ENCODE measurements at places on chromosomes 13 and 19.

- DNase-seq = no peak
Observed at GRCh38 chr13:26133286-26133685, 81.5 kb upstream of the SHISA2 start.

DNA sequence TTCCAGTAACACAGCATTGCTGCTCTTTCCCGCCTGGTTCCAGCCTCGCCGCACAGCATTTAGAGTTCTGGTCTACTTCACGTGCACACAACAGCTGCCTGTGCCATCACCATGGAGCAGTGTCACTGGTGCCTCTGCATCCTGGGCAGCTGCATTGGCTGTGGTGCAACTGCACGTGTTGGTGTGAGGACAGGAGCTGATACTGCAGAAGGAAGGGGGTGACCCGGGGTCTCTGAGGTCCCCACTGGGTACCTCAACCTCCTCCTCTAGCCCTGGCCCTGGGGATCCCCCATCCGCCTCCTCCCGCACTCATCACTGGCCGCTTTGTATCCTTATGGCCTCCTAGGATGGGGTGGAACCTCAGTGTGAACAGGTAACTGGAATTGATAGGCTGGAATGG is 112.5 kb downstream of the SOX1 start:
- no peak for DNase-seq

- DNase-seq = peak; percentile 75
Observed at GRCh38 chr13:40060296-40061007, 405.0 kb downstream of the COG6 start.

DNA sequence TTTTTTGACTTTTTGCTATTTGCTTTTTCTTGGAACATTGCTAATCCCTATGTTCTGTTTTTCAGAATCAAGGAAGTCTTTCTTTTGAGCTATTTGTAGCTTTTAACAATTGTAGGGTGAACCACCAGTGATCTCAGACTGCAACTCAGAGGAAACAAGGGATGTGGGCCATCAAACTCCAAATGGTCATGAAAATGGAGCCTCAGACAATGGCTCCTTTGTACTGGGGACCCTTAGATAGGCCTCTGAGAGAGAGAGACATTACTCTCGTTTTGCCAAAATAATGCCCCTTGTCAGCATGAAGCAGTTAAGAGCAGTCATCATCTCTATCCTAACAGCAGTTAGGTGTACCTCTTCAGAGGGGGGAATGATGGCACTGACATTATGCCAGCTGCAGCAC is 56.4 kb upstream of the GJB6 start:
- no peak for DNase-seq

DNA sequence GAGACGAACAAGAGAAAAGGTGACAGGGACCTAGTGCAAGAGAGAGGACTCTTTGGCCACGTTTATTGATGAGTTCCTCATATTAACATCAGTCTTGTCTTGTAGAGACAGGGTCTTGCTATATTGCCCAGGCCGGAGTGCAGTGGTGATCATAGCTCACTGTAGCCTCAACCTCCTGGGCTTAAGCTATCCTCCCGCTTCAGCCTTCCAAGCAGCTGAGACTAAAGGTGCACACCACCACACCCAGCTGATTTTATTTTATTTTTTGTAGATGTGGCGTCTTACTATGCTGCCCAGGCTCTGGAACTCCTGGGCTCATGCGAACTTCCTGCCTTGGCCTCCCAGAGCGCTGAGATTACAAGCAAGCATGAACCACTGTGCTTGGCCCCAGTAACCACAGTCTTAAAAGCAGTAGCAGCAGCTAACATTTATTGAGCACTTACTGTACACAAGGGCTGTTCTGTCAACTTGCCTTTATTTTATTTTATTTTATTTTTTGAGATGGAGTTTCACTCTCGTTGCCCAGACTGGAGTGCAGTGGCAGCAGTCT is 1.1 kb upstream of the SH2D3A start:
- no peak for DNase-seq

GRCh38 chr13:27349458-27349857 is 75.0 kb upstream of the GTF3A start:
- no peak for DNase-seq

DNA sequence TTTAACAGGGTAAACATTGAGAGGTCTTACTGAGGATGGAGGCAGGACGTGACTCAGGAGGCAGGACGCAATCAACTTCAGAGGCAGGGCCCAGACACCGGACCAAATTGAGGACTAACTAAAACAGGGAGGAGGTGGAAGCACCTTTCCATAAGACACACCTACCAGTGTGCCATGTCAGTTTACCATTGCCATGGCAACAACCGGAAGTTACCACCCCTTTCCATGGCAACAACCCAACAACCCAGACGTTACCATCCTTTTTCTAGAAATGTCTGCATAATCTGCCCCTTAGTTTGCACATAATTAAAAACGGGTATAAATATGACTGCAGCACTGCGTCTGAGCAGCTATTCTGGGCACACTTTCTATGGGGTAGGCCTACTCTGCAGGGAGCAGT is 53.5 kb upstream of the SOX21 start:
- no peak for DNase-seq

GRCh38 chr13:47508527-47509228 is 492.4 kb downstream of the SUCLA2 start:
- no peak for DNase-seq

GRCh38 chr13:87235621-87236020 is 435.6 kb upstream of the SLITRK5 start:
- no peak for DNase-seq

- peak; percentile 8 for DNase-seq
Observed at GRCh38 chr13:52454459-52454819, 839 bp upstream of the CKAP2 start.

- no peak for DNase-seq
Observed at GRCh38 chr13:80040196-80040980, 300.5 kb downstream of the SPRY2 start.

- no peak for DNase-seq
Observed at GRCh38 chr19:52945652-52946321, 16.9 kb downstream of the ZNF816 start.

DNA sequence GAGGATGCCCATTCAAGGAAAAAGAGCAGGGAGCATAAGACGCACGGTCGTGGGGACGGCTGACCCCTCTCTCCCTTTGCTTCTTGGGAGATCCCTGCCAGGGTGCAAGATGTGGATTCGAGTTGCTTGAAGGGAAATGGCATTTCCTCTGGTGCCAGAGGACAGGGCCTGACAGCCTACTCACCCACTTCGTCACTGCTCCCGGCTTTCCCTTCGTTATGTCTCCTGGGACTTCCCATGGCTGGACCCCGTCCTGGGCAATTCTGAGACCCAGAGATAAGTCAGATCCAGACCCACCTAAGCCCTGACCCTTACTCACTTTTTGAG is 1.2 kb downstream of the TBC1D17 start:
- DNase-seq = no peak

GRCh38 chr13:26186995-26187394 is 35.1 kb downstream of the RNF6 start:
- DNase-seq = no peak

DNA sequence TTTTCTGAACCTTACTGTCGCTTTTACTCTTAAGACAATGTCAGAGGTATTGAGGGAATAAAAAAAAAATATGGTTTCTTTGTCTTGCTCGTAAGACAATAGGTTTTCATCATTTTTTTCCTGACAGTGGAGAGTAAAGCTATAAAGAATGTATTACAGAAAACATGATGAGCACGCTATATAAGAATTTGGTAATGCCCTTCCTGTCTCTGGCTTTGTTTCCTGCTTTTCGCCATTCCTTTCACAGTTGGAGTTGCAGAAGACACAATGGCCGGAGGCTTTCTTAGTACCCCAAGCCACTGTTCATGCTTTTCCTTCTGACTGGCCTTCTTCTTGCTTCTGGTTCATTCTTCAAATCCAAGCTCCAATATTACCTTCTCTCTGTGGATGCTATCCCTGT is 101.0 kb upstream of the DACH1 start:
- no peak for DNase-seq

GRCh38 chr19:16328824-16329482 is 4.3 kb downstream of the KLF2 start:
- DNase-seq = peak; percentile 25

- DNase-seq = no peak
Observed at GRCh38 chr19:17754634-17755442, 3.6 kb downstream of the FCHO1 start.

DNA sequence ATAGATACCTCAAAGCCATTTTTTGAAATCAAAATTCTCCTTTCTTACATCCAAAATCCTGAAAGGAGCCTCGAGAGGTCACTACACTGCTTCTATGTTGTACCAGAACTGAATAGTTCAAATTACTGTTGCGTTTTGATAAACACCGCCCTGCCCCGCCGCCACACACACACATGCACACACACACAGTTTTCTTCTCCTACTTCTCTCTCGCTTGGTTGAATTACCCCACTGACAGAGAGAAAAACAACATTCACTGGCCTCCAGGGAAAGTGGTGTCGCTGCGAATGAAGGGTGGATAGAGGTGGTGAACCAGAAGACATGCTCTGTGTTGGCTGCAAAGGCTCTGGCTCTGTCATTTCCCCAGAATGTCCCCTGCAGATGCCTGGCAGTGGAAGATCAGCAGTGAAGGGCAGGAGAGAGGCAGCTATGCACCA is 183.4 kb upstream of the RFC3 start:
- DNase-seq = no peak

- no peak for DNase-seq
Observed at GRCh38 chr19:36377541-36378178, 1.3 kb downstream of the ZFP14 start.

DNA sequence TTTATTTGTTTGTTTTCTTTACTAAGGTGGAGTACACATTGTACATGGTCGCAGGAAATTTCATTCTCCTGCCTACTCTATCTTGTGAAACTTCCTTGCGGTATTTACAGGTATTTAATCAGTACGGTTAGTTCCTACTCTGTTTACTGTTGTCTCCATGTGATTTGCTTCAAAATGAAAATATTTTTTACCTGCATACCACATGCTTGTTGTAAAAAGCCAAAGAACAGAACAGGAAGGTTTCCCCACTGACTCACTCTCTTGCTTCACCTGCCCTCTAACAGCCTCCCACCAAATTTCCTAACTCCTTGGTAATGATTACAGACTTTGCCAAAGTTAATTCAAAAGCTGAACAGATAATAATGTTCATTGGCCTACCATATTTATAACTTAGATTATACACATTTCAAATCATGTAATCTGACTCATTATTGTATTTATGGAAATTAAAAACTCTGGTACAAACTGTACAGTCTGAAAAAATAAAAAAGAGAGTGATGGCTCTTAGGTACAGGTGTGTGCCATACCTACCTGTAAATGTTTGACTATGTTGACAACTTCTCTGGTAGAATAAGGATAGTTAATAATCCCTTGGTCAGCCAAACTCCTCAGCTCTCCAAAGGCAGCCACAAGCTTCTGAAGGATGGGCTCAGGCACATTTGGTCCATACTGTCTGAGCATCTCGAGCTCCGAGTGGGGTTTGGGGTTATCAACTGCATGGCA is 239.9 kb downstream of the VWA8 start:
- DNase-seq = no peak

- DNase-seq = peak; percentile 10
Observed at GRCh38 chr13:32443111-32443510, 15.2 kb upstream of the N4BP2L1 start.

DNA sequence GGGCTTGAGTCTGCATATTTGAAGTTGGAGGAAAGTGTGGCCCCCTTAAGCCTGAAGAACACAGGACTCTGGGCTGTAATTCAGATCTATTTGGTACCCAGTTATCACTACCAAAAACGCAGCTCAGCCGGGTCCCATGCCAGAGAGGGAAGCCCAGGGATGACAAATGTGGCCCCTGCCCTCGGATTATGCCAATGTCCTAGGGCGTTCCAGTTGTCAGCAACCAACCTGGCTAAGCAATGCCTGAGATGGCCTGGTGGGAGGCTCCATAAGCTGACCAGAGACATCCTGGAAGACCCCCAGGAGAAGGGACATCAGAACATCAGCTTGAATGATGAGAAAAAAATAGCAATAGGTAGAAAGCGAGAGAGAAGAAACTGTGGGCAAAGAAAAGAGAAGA is 79.6 kb upstream of the UQCRFS1 start:
- no peak for DNase-seq

DNA sequence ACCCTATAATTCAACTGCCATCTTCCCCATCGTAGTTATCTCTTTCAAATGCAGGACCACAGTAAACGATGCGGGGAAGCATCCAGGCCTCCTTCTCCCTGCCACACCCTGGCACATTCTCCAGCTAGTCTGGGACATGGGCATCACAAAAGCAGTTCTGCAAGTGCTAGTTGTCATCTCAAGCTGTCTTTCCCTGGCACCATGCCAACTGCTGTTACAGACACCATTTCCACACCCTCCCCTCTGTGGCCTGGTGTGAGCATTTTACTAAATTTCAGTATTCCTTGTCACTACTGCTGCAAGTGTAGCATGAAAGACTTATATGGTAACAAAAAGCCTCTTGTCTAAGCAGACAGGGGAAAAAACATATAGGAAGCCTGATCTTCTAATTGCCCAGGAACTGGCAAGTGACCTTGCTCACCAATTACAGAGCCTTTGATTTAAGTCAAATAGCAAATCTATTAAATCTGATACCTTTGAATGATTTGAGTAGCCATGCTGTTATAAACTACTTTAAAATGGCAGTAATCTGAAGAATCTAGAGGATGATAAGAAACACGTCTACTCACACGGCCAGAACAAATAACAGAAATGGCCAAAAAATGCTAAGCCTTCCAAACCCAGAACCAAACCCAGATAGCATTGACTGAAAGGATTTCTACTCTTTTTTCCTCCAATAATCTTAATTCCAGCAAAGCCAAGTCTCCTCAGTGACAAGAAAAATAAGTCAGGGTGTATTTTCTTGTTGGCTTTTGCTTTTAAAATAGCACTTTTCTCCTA is 179.0 kb downstream of the NUFIP1 start:
- no peak for DNase-seq

- DNase-seq = no peak
Observed at GRCh38 chr19:4539693-4540581, at the start of gene LRG1. TSS of gene LRG1 (minus strand) at chr19:4540036. CDS start at chr19:4540013, 23 bp downstream.

DNA sequence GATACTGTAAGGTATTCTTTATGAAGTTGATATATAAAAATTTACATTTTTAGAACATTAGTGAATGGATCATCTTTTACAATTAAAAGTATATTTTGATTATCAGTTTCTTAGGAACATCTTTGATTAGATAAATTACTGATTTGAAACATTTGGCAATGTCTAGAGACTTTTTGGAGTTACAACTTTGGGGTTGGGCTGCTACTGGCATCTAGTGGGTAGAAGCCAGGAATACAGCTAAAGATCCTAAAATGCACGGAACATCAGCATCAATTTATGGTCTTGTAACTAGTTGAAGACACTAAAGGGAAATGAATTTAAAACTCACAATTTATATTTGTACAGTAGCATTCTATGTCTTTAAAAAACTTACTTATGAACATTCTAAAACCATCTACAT is 19.9 kb downstream of the POMP start:
- DNase-seq = no peak

DNA sequence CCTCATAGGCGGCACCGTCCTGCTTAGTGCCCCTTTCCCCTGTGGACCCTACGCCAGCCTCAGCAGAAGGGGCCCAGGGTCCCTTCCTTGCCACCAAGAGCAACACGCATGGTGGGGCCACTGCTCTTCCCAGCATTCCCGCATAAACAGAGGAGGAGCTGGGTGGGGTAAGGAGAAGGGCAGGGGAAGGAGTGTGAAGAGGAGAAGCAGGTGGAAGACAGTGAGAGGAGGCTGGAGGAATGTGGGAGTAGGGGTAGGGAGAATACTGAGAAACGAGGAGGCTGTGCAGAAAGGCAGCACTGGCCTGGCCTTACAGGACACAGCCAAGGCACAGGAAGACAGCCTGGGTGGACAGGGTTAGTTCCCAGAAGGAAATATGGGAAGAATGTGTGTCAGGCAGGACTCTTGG is 43.9 kb downstream of the ZNF331 start:
- DNase-seq = no peak

- DNase-seq = no peak
Observed at GRCh38 chr13:72853000-72853399, 71.1 kb downstream of the PIBF1 start.

- DNase-seq = no peak
Observed at GRCh38 chr13:94140511-94140910, 339.0 kb downstream of the DCT start.

All from stimulated activated CD4-positive, alpha-beta T cell treated with anti-CD3 and anti-CD28 coated beads, Interleukin-1b, Interleukin-23, amount 100 ng/mL, for 48 hours (primary cell).